ENCODE measurements at places on chromosomes 2 and 18.
A peak's percentile ranks its signal among the peaks of the same experiment; 100 is the strongest.

DNA sequence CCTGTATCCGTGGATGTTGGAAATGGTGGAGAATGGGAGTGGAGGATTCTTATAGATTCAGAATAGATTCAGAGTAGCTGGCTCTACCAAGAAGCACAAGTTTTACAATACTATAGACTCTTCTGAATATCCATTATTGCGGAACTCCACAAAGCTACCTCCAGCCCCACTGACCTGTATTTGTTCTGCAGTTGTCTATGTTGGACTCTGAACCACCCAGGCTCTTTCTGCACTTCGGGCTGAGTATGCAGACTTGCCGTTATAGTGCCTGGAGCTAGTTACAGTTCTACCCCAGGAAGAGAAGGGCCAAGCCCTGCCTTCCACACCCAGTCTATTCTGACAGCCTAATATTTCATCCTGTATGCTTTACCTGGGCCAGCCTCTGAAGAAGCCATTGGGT lies 4.4 kb upstream of the RGPD4 start:
- no peaks in the 10 kb centered on the region for H3K36me3 ChIP-seq
- H3K4me1 ChIP-seq, result no peaks in the 10 kb centered on the region
- H3K4me3 ChIP-seq, result no peak overlapping the region
- no peak for DNase-seq
- no peaks in the 10 kb centered on the region for H3K27me3 ChIP-seq

DNA sequence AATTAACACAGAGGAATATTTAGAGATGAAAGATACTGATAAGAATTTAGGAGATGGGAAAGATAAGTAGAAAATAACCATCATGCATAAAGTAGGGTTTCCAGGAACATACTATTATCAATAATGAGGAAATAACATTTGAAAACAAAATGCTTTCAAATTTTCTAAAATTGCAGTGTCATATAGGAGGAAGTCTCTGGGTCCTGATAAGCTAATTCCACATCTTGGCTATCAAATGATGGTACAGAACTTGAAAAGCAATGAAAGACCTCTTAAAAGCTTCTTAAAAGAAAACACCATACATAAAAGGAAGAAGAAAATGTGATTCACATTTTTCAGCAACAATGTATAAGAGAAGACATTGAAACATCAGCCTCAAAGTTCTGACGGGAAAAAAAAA lies 1024.8 kb downstream of the TSN start:
- H3K27ac ChIP-seq, result no peak overlapping the region
- no peaks in the 10 kb centered on the region for H3K4me1 ChIP-seq
- no peaks in the 10 kb centered on the region for H3K36me3 ChIP-seq
- no peak overlapping the region for H3K4me3 ChIP-seq
- no peak for DNase-seq

DNA sequence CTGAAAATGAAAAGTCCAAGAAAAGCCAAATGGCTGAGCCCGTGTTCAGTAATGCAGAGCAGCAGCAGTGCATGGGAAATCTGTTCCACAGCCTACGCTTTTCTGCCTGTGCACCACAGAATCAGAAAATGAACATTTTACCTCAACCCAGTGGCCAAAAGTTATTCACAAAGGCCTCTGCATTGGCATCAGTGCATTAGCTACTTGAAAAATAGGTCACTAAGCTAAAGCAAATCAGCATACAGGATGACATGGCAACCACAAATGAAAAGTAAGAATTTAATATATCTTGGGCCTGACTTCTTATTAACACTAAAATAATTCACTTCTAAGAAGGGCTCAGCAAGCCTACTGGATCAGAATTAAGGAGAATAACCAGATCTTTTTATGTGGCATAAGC lies 1145.3 kb upstream of the CHAC2 start:
- H3K27me3 ChIP-seq, result no peaks in the 10 kb centered on the region
- DNase-seq, result no peak
- H3K4me3 ChIP-seq, result no peak overlapping the region
- H3K4me1 ChIP-seq, result no peaks in the 10 kb centered on the region
- H3K36me3 ChIP-seq, result no peaks in the 10 kb centered on the region
- no peak overlapping the region for H3K27ac ChIP-seq

DNA sequence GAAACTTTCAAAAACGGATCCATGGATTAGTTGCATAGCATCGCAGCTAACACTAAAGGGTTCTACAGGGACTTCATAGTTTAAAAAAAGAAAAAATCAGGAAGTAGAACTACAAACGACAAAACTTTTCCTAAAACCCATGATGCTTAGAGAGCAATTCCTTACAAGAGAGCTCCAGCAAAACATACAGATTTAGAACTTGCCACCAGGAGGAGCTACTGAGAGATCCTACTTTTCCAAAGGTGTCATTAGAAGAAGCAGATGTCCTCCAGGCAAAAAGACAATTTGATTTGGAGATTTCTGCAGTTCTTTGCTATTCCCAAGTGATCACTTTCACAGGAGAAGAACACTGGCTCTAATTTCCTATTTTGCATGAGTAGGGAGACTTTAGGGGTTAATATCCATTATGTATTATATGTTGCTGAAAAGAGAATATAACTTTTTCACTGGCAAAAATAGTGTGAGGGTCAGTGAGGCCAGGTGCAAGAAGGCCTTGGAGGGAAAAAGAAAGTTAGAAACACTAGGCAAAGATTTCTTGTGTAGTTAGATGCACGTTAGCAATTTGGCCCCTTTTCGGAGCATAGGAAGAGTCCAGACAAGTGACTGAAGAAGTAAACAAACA lies 436.2 kb downstream of the SUCLG1 start:
- H3K4me1 ChIP-seq, result no peaks in the 10 kb centered on the region
- H3K27ac ChIP-seq, result no peak overlapping the region
- H3K36me3 ChIP-seq, result no peaks in the 10 kb centered on the region
- H3K27me3 ChIP-seq, result no peaks in the 10 kb centered on the region
- H3K4me3 ChIP-seq, result no peak overlapping the region

- no peaks in the 10 kb centered on the region for H3K27me3 ChIP-seq
- no peak for DNase-seq
- no peak overlapping the region for H3K27ac ChIP-seq
- H3K4me3 ChIP-seq, result no peak overlapping the region
Observed at GRCh38 chr2:20704886-20705285, 37.9 kb downstream of the GDF7 start.

- no peaks in the 10 kb centered on the region for H3K27me3 ChIP-seq
- no peak overlapping the region for H3K4me3 ChIP-seq
- no peak overlapping the region for H3K27ac ChIP-seq
- peaks cover 20% of the 10 kb centered on the region for H3K4me1 ChIP-seq
Observed at GRCh38 chr2:18987592-18988073, 370.8 kb downstream of the OSR1 start.

- no peaks in the 10 kb centered on the region for H3K4me1 ChIP-seq
- no peak overlapping the region for H3K4me3 ChIP-seq
- H3K36me3 ChIP-seq, result no peaks in the 10 kb centered on the region
- no peak for DNase-seq
- no peaks in the 10 kb centered on the region for H3K27me3 ChIP-seq
Observed at GRCh38 chr2:46025081-46025480, 272.1 kb upstream of the EPAS1 start.

- no peaks in the 10 kb centered on the region for H3K36me3 ChIP-seq
- H3K4me3 ChIP-seq, result no peak overlapping the region
- H3K4me1 ChIP-seq, result no peaks in the 10 kb centered on the region
- no peaks in the 10 kb centered on the region for H3K27me3 ChIP-seq
Observed at GRCh38 chr2:198966269-198966668, 491.5 kb downstream of the SATB2 start.

DNA sequence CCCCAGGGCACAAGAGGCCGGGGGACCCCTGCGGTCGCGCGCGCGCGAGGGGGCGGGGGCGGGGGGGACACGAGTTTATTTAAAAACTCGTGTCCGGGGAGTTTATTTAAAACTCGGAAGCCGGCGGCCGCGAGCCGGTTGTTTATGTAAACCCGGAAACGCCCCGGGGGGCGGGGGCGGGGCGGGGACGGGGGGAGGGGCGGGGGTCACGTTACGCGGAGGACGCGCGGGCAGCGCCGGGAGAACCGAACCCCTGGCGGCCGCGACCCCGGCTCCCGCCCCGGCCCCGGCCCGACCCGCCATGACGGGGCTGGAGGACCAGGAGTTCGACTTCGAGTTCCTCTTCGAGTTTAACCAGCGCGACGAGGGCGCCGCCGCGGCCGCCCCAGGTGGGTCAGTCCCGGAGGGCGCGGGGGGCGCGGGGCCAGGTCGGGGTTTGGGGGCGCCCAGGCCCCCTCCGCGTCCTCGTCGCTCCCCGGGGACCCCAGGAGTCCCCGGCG lies 4.4 kb downstream of the NFATC1 start:
- peak overlapping the region; percentile 77 for H3K4me3 ChIP-seq
- DNase-seq, result peak; percentile 48
- H3K36me3 ChIP-seq, result no peaks in the 10 kb centered on the region

- no peaks in the 10 kb centered on the region for H3K27me3 ChIP-seq
- no peak overlapping the region for H3K27ac ChIP-seq
- no peak overlapping the region for H3K4me3 ChIP-seq
- no peaks in the 10 kb centered on the region for H3K4me1 ChIP-seq
Observed at GRCh38 chr2:236394571-236394970, 130.4 kb upstream of the ASB18 start.

DNA sequence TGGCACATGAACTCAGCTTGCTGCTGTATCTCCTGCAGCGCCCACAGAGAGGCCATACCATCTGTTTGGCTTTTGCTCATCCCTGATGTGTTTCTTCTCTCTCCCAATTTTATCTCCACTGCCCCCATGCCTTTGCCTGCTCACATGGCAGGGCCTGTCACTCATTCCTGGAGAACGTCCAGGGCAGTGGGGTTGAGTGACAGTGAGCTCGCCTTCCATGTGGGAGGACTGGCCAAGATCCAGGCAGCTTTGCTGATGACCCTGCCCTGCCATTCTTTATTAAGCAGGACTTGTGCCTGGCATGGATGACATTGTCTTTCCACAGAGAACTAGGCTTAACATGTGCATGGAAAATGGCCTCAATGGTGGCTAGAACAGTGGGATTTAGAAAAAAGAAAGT lies 230.5 kb upstream of the THSD7B start:
- no peak for DNase-seq
- no peak overlapping the region for H3K4me3 ChIP-seq
- no peaks in the 10 kb centered on the region for H3K36me3 ChIP-seq
- no peaks in the 10 kb centered on the region for H3K27me3 ChIP-seq

DNA sequence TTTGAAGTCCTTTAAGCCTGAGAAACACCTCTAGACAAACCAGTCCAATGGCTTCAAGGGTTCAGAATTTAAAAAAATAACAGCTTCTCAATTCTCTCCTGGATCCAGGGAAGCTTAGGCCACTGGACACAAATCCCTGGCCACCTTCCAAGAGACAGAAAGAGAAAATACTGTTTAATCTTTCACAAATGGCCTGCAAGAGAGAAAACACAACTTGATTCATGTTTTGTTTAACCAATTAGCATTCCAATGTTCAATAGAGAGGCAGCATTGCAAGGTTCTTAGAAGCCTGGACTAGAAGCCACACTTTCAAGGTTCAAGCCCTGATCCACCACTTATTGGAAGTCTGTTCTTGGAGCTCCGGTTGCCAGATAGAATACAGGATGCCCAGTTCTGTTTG lies 109.0 kb upstream of the PARD3B start:
- H3K4me1 ChIP-seq, result no peaks in the 10 kb centered on the region
- no peak for DNase-seq
- no peak overlapping the region for H3K4me3 ChIP-seq
- no peaks in the 10 kb centered on the region for H3K27me3 ChIP-seq
- no peak overlapping the region for H3K27ac ChIP-seq
- H3K36me3 ChIP-seq, result no peaks in the 10 kb centered on the region

DNA sequence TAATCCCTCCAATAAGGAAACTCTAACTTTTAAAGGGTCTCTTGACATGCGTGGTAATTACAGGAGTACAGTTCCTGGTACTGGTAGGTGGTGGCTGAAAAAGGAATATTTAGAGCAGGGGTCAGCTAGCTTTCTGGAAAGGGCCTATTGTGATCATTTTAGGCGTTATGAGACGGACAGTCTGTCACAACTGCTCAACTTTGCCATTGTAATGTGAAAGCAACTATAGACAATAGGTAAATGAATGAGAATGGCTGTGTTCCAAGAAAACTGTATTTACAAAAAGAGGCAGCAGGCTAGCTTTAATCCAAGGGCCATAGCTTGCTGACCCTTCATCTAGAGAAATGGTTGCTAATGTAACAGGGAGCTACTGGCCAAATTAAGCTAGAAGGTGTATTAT lies 177.7 kb upstream of the LRRTM1 start:
- H3K4me1 ChIP-seq, result no peaks in the 10 kb centered on the region
- no peaks in the 10 kb centered on the region for H3K36me3 ChIP-seq
- no peak overlapping the region for H3K27ac ChIP-seq
- H3K4me3 ChIP-seq, result no peak overlapping the region
- no peaks in the 10 kb centered on the region for H3K27me3 ChIP-seq

DNA sequence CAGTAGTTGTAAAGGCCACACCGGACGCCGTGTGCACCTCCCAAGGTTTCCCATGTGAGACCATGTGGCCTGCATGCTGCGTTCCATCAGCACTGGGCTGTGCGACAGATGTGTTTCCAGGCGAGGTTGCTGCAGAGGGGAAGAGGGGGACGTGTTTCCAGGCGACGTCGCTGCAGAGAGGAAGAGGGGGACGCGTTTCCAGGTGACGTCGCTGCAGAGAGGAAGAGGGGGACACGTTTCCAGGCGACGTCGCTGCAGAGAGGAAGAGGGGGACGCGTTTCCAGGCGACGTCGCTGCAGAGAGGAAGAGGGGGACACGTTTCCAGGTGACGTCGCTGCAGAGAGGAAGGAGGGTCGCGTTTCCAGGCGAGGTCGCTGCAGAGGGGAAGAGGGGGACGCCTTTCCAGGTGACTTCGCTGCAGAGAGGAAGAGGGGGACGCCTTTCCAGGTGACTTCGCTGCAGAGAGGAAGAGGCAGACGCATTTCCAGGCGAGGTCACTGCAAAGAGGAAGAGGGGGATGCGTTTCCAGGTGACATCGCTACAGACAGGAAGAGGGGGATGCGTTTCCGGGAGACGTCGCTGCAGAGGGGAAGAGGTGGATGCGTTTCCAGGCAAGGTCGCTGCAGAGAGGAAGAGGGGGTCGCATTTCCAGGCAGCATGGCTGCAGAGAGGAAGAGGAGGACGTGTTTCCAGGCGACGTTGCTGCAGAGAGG lies 24.5 kb downstream of the NFATC1 start:
- no peak for DNase-seq
- H3K4me3 ChIP-seq, result no peak overlapping the region
- H3K36me3 ChIP-seq, result no peaks in the 10 kb centered on the region
- no peak overlapping the region for H3K27ac ChIP-seq
- no peaks in the 10 kb centered on the region for H3K4me1 ChIP-seq

GRCh38 chr2:29182920-29183319 lies 67.7 kb downstream of the CLIP4 start:
- H3K27ac ChIP-seq, result no peak overlapping the region
- H3K4me3 ChIP-seq, result no peak overlapping the region
- no peaks in the 10 kb centered on the region for H3K27me3 ChIP-seq
- no peaks in the 10 kb centered on the region for H3K4me1 ChIP-seq
- DNase-seq, result no peak
- no peaks in the 10 kb centered on the region for H3K36me3 ChIP-seq

DNA sequence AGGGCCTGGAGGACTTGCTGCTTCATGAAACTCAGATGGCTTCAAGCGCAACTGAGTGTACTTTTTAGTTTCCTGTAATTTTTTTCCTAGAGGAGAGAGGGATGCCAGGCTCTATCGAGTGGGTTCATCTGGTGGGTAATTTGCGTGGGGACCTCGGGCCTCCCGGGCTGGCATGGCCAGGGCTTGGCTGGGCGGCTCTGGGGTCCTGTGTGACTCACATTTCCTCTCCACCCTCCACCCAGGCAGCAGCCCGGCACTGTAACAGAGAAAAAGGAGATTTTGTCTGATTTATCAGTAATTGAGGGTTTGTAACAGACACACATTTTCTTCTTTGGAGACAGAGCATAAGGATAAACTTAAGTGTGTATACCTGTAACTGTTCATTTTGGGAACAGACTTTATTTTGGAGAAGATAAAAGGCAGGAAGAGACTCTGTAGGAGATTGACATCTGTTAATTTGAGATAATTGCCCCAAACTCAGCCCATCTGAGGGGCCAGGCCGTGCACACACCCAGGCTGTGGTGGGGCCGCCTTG lies 64.3 kb downstream of the NFATC1 start:
- no peak for DNase-seq
- H3K4me1 ChIP-seq, result no peaks in the 10 kb centered on the region
- H3K27me3 ChIP-seq, result no peaks in the 10 kb centered on the region
- no peaks in the 10 kb centered on the region for H3K36me3 ChIP-seq
- H3K27ac ChIP-seq, result no peak overlapping the region

All from pancreas (tissue), 10 donors.